ENCODE measurements at places on chromosomes 3 and 15.

DNA sequence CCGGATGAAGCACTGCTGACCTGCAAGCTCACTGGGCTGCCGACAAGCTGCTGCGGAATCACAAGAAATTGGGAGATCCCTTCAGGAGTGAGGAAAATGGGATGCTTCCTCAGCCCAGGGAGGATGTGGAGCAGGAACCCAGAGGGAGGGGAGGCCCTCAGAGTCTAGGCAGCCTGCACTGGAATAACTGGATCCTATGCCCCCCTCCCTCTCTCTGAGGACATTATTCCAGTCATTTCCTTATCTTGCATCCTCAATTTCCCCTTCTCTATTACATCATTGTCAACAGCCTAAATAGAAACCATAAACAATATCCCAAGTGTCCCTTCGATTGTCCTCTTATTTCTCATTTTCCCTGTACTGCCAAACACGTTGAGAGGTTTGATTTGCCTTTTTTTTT lies 169.0 kb downstream of the OPA1 start:
- DNase-seq, result no peak

GRCh38 chr15:95822961-95823360 lies 507.5 kb upstream of the NR2F2 start:
- DNase-seq, result no peak

DNA sequence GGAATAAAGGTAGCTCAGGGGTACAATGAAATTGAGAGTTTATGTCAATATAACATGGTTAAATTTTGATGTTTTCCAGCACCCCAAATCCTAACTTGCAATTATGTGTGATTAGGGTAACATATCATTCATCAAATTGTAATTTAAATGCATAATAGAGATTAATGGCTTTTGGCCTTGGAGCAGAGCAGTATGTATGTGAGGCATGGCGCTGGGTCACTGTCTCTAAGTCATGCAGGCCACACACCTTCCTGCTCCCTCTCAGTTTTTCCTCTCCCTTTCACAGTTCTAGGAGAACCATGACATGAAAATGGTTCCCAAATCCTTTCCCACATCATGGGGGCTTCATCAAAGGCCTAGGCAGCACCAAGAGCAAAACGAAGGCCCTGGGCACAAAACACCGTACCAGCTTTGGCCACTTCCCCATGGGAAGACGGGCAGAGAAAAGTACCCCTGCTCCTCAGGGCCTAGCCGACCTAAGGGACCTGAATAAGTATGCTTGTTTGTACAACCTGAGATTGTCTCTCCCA lies 3.9 kb upstream of the SRP14 start:
- DNase-seq, result no peak

DNA sequence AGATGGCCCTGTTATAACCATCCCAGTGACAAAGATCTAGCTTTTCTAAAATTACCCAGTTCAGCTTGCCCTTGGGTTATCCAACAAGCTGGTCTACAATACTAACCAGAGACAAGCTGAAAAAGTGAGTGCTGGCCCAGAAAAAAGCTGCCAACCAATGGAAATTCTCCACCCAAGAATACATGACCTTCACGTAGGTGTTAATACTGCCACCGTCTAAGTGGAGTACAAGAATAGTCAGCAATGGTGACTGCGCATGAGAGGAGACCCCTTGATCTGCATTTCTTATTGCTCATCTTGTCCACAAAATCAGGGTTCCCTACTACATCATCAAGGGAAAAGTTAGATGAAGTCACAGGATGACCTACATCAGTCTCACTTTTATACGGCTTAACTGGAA lies 15.8 kb upstream of the PLCH1 start:
- DNase-seq, result no peak

DNA sequence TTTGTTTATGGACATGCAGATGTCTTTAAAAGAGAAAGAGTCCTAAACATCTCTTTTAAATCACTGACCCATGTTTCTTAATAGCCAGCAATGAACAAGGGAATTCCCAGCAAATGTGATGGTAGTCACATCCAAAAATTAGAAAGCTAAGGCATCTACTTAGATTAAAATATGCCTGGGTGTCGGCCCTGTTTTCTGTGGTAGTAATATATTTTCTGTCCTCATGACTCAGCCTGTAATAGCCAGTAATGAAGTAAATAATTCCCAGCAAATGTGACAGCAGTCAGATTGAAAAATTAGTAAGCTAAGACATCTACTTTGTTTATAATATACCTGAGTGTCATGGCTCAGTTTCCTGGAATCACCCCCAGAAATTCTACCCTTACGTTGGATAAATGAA lies 60.6 kb upstream of the MYRIP start:
- no peak for DNase-seq

DNA sequence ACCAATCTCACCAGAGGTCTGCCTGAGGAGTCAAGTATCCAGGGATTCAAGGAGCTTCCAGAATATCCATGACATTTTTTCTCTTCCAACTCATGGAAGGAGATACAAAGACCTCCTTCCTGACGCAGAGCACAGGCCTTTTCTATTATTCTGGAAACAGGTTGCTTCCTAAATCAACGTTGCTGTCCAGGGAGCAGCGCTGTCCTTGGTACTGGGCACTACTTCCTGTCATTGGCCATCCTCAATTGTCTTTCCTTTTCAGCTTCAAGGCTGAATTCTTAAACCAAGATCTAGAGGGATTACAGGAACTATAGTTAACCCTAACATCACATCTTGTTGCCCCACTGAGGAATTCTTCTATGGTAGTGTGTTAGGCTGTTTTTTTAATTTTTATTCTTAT lies 50.4 kb upstream of the TBC1D21 start:
- no peak for DNase-seq

- DNase-seq, result peak; percentile 26
Measured at GRCh38 chr3:192467230-192468140, 259.9 kb downstream of the FGF12 start.

DNA sequence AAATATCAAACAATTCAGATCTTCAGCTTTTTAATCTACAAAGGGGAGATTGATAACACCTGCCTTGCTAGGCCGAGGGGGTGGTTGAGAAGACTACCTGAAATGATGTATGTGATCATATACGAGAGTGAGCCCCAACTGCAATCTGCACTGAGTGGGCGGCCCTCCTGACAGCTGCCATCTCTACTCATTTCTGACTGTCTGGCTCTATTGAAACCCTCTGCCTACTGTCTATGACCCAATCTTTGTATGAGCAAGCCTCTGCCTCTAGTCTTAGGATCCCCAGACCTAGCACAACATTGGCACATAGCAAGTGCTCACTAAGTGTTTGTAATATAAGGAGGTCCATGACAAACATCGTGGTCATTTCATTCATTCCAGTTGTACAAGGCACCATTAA lies 144.4 kb upstream of the NR2F2 start:
- no peak for DNase-seq

DNA sequence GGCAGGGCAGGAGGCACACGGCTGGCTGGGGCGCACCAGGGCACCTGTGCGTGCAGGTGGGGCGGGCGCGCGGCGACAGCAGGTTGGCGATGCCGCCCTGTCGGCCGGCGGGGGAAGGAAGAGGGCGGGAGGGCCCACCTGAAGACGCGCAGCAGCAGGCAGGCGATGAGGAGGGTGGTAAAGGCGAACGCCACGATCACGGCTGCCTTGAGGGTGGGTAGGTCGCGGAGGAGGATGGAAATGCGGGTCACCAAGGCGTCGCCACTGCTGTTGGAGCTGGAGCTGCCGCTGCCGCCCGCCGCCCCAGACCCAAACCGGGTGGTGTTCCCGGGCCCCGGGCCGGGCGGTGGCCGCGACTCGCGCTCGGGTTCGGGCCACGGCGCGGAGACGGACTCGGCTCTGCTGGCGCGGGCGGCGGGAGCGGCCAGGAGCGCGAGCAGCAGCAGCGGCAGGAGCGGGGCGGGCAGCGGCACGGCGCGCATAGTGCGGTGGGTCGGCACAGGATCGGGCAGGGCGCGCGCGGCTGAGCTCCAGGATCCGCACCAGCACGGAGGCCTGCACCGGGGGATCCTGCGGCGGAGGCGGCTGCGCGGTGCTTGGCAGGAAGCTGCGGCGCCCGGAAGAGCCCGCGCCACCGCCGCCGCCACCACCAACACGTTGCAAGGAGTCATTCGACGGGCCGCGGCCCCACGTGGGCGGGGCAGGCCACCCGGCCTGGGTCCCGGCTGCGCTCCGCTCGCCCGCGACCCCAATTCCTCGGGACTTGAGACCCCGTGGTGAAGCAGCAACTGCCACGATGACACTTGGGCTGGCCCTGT lies at the start of gene FAM174B:
TSS of gene FAM174B (minus strand) at position 598 of the 818 bp plus-strand sequence.
- no peak for DNase-seq

DNA sequence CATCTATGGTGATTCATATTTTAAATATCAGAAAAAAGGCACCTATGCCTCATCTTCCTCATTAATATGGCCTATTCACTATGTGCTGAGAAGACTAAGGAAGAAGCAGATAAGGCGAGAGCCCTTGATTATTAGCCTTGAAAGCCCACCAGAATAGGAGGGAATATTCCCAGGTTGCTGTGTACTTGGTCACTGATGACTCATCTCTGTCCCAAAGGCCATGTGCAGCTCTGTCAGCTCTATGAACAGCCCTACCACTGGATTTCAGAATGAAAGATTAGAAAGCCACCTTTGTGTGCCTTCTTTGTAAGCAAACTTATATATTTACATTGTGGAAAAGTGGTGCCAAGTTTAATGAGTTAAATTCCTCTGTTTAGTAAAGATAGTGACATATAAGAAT lies 211.5 kb downstream of the NFKBIZ start:
- no peak for DNase-seq

DNA sequence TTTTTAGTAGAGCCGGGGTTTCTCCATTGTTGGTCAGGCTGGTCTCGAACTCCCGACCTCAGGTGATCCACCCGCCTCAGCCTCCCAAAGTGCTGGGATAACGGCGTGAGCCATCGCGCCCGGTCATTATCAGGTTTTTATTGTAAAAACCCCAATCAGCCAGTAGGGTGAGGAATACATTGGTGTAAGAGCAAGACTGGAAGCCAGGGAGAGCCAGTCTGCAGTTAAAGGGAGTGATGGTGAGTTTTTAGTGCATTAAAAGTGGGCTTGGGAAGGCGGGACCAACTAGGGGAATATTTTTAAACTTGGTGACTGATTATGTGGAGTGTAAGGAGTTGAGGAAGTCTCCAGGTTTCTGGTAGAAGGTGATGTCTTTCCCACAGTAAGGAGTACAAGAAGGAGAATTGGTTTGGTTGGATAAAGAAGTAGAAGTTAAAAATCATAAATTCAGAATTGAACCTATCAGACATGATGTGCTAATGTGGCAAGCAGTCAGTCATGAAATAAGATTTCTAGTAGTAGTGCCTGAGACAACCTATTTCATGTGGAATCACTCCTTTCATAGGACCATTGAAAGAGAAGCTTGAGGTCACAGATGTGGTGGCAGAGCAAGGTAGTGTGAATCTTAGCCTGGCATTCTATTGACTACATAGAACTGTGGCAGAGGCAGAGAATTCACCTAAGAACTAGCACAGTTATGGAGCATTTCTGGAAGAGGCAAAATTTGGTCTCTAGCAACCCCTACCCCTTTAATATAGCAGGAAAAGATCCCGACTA lies 2.4 kb upstream of the DCBLD2 start:
- DNase-seq, result no peak

- DNase-seq, result no peak
Measured at GRCh38 chr15:50065279-50065678, 53.8 kb downstream of the ATP8B4 start.

DNA sequence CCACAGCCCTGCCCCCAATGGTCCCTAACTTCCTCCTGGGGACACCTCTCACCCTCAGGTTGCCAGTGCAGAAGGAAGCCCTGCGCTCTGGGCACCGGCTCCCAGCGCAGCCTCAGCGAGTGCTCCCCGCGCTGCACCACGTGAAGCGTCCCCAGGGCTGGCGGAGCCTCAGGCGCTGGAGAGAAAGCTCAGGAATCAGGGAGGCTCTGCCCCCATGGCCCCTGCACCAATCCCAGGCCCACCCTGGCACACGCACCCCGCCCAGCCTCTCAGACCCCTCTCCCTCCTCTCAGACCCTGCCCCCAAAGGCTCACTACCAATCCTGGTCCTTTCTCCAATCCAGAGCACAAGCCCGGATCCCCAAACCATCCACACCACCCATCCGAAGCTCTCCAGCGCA lies 6.9 kb downstream of the COL7A1 start:
- no peak for DNase-seq

DNA sequence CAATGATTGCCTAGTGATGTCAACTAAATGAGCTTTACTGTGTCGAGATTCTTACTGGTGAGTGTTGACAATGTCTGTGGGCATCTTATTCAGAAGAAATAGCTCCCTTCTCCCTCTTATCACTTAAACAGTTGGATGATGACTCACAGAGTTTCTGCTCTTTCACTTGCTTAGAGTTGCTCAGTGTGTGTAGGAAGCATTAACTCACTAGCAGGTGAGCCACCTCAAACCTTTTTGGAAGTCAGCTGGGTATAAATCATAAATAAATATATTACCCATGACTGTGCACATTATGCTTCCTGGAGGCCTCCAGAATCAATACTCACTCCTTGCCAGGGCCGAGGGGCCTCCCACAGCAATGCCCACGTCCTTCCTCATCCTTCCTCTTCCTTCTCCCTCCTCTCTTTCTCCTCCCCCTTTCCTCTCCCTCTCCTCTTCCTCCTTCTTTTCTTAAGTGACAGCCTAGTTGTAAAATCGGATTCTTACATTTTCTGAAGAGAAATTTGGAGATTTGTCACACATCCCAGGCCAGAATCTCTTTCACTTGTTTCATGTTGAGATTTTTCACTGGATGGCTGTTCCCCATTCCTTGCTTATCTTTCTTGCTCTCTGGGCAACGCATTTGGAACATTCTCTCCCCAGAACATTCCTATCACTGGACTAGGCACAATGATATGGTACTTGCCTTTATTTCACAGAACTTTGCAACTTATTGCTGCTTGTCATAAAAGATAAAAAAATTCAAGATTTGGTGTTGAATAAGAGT lies 17.5 kb downstream of the SHC4 start:
- no peak for DNase-seq

- DNase-seq, result no peak
Measured at GRCh38 chr3:123447416-123447748, 1.5 kb downstream of the ADCY5 start.

DNA sequence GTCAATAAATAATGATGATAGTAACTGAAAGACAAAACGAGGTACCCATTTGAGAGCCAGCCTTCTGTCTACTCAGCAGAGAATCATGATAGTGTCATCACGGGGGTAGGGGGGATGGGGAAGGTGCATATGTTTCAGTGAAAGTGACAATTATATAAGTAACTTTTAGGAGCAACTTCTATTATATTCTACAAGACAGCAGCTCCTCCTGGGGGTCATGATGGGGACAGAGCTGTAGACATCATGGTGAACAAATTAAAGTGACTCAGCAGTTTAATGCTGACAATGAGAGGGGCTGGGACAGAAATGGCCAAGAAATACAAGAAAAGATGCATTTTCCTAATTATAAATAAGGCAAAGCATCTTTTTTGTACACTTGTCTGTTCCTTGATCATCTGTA lies 11.8 kb downstream of the CAPN3 start:
- DNase-seq, result no peak

GRCh38 chr15:58476525-58477162 lies 44.9 kb downstream of the LIPC start:
- DNase-seq, result no peak
